Fibroblast of villous mesenchyme (primary cell): ENCODE measurements at places on chromosomes 2 and 18. TPM values are rescaled to one million over a fixed set of nuclear protein-coding genes. Genes with fewer than 3 reads are reported as not detected.
A peak's percentile ranks its signal among the peaks of the same experiment; 100 is the strongest.

GRCh38 chr2:219081096-219081495, 20.4 kb upstream of the IHH start:
- DNase-seq, result no peak

DNA sequence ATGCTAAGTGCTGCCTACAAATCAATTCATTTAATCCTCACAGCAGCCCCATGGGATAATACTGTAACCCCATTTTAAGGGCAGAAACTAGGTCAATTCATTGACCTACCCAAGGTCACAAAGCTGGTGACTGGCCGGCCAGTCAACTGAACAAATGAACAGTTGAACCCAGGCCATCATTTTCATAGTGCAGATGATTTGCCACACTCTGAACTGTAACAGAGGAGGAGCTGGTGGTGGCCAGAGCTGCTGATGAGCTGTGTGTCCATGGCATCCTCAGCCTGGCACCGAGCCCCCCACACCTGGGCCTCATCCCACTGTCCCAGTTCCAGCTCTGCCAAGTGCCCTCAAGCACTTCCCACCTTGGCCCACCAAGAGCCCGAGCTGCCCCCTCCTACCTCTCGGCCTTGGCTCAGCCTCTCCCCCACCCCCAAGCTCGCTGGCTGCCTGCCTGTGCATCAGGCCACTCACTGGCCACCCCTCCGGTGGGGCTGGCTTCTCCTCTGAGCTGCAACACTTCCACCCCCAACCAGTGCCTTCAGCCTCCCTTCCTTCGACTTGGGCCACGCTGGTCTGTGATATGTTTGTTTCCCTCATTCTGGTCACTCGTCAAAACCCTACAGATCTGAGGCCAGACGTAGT, 58.4 kb downstream of the ATOH8 start:
- no peak for DNase-seq

DNA sequence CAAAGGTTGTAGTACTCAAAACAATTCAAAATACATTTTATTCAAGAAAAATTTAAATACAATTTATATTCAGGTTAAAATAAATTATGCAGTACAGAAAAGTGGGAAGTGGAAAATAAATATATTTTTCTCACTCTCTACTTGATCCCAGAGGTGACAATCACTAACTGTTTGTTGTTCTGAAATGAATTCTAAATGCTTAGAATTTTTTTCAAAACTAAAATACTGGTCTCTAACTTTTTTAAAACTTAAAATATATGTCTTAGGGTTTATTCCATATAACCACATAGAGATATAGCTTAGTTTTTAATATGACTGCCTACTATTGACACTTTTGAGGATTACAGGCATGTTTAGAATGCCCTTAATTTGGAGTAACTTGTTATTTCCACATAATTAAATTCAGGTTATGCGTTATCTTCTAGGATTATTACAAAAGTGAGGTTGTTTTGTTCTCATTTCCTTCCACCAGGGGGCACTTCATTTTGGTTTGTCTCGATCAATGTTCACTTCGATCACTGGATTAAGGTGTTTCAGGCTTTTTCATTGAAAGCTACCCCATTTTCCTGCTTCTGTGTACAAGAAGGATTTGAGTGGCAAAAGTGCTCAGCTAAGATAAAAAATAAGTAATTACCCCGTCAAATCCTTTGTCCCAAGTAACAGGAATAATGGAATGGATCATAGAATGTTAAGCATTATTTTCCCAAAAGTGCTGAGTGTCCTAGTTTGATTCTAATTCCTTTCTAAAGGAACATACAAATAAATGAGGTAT, 27.1 kb upstream of the TFPI start:
- peak; percentile 52 for DNase-seq

GRCh38 chr2:1736045-1736444, 8.3 kb downstream of the PXDN start:
- peak; percentile 94 for DNase-seq

The HOXD3 gene
- 14.5 and 21.6 TPM in 2 replicates for total RNA-seq

The SCG2 gene
- 0.86 and 0.97 TPM in 2 replicates for total RNA-seq
